ENCODE measurements at places on chromosomes 16 and 17.

DNA sequence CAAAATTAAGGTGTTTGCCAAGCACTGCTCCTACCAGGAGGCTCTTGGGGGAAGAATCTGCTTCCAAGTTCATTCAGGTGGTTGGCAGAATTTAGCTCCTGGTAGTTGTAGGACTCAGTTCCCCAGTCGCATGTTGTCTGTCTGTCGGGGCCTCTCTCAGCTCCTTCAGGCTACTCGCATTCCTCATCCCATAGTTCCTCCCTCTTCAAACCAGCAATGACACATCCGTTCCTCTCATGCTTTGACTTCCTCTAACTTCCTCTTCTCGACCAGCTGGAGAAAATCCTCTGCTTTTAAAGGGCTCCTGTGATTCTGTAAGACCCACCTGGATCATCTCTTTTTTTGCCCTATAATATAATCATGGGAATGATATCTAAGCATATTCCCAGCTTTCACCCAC is 108.1 kb downstream of the PMP22 start:
- DNase-seq, result peak; percentile 19

- no peak for DNase-seq
Observed at GRCh38 chr17:61072648-61073047, 327.0 kb upstream of the TBX2 start.

- no peak for DNase-seq
Observed at GRCh38 chr16:84268291-84269040, 26.2 kb upstream of the WFDC1 start.

DNA sequence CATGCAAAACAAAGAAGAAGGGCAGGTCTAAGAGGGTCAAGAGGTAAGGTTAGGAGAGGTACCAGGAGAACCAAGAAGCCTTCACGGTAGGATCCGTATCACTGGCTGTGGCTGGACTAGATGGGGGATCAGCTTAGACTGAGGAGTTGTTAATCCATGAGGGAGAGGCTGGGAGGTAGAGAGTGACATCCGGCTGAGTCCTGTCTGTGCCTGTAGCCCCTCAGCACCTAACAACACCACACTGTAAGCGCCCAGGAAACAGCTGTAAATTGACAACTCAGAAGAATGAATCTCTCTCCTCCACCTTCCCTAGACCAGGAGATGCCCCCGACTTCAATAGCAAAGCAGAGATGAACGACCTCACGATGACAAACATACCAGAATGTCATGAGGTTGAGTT is 199.4 kb upstream of the RPL38 start:
- DNase-seq, result no peak

GRCh38 chr17:77126519-77126918 is 14.2 kb upstream of the SEC14L1 start:
- DNase-seq, result no peak

DNA sequence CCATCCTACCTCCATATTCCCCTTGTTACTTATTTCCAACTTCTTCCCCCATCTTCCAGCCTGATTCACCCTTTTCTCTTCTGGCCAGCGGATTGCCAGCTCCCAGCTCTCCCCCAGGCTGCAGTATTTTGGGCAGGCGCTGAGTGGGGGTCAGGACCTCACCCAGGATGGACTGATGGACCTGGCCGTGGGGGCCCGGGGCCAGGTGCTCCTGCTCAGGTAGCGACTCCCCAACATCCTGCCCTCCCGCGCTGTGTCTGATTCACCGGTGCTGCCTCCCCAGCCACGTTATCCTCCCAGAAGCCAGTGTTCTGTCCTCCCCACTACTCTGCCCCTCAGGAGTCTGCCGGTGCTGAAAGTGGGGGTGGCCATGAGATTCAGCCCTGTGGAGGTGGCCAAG is 15.4 kb downstream of the COX6A2 start:
- DNase-seq, result no peak

GRCh38 chr16:55760310-55761001 is 72.4 kb downstream of the CES1 start:
- DNase-seq, result no peak

DNA sequence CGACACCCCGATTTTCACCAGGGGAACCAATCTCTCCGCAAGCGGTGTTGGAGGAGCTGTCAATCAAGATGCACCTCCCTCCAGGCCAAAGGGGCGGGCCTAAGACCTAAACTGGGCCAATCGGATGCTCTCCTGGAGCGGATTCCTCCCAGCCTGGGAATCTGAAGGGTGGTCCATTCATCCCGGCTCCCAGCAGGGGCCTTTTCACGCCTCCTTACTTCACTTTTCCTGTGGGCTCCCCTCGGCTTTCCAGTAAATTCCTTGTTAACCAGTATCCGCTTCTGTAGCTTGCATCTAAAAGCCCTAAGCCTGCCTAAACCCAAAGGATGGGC is 17.1 kb downstream of the C16orf74 start:
- no peak for DNase-seq

- no peak for DNase-seq
Observed at GRCh38 chr17:75365009-75365930, 40.2 kb downstream of the GRB2 start.

- DNase-seq, result peak; percentile 12
Observed at GRCh38 chr16:29675811-29676643, 3.0 kb upstream of the QPRT start.

DNA sequence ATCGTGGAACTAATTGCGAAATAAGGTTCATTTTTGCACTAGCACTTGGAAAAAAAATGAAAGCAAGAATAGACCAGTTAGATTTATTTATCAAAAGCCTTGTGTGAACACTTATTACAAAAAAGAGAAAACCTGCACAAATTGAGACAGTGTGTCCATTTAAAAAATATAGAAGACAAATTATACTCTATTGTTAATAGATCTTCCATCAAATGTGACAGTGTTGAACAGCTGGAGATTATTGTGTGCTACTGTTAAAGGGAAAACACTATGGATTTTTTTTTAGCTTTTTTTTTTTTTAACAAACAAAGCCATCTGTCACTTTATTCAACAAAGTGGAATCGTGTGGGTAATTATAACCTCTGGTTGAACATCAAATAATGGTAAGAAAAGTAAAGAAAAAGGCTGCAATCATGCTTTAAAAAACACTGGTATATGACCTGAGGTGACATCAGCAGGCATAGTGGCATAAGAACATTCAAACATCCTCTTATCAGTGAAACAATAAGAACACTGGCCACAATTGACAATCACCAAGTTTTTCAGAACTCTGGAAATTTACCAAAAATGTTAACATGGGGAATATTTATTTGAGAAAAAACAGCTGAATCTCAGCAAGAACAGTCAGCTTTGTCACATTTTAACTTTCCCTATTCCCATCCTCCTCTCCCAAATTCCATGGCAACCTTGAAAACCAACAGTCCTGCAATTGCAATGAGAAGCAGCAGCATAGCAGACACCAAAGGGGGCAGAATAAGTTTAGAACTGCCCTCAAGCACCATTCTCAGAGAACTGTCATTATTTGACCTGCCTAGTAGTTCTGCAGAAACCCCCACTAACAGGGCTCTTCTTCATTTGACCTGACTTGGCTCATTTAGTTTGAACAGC is 442.3 kb upstream of the MON1B start:
- no peak for DNase-seq

DNA sequence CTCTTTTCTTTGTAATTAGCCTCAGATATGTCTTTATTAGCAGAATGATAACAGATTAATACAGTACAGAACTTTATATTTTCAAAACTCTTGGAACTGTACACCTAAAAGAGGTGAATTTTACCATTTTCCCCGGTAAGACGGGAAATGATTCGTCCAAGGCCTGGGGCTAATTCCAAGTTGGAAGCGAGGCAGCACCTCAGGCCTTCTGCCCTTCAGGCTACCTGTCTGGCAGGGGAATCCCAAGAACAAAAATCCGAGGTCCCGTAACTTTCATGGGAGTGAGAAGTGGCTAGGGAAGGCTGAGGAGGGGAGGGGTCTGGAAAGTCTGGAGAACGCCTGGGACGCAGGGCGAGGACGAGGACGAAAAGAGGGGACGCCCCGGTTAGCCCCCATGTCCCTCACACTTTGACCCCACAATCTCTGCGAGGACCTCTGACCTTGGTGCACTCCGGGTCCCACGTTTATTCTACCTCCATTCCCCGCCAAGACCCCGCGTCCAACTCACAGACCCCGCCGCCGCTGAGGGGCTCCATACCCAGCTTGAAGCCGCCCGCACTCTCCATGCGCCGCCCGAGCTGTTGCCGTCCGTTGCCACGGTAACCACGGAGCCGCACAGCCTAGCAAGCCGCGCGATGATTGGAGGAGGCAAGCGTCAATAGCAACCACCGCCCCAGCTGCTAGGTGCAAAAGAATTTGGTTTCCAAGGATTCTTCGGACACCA is at the start of gene HYDIN:
Gene HYDIN, minus strand, starts transcription at position 601 of the 724 bp plus-strand sequence. CDS start 43,827 bp downstream, outside the sequence.
- DNase-seq, result peak; percentile 31

GRCh38 chr17:75361344-75361743 is 44.1 kb downstream of the GRB2 start:
- no peak for DNase-seq

- DNase-seq, result no peak
Observed at GRCh38 chr17:43927060-43927864, 15.0 kb downstream of the PPY start.

GRCh38 chr17:4586043-4586442 is 1.7 kb downstream of the SMTNL2 start:
- DNase-seq, result no peak

GRCh38 chr17:7587420-7588151 is 2.3 kb downstream of the SOX15 start:
- peak; percentile 75 for DNase-seq

DNA sequence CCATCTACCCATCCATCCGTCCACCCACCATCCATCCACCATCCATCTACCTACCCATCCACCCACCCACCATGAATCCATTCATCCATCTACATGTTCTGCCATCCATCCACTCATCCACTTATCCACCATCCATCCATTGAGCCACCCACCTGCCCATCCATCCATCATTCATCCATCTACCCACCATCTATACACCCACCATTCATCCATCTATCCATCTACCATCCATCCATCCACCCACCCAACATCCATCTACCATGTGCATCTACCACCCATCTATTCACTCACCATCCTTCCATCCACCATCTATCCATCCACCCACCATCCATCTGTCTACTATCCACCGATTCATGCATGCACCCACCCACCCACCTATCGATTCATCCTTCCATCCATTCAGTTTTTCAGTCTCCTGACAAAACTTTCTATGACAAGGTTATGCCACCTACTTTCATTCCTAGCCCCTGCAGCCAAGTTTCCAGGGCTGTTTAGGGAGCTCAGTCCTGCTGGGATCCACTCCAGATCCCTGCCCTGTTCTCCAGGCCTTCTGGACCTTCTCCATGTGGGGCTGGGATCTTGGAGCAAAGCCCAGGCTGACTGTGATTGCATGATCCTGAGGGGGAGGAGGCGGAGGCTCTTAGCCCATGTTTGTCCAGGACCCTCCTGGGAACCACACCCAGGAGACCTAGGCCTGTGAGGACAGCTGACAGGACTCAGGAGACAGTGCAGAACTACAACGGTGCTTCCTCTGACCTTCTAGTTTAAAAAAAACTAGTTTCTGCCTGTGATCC is 27.4 kb downstream of the BCO1 start:
- DNase-seq, result no peak

DNA sequence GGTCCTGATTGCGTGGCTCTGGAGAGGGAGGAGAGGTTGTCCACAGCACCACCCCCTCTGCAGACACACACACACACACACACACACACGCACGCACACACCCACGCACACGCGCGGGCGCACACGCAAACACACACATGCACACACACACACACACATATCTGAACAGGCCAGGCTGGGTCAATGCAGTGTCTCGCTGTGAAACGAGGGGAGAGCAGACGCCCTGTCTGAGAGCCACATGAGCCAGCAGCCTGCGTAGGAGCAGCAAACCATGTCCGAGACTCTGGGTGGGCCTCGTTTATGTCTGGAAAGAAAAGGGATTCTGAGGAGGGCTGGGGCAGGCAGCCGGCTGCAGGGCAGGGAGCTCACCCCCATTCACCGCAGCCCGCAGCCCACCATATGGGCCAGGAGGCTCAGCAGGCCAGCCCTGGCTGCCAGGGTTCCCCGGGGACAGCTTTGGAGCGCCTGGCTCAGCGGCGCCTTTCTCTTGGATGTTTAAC is 93.3 kb upstream of the TNRC6C start:
- DNase-seq, result no peak

GRCh38 chr17:28916302-28916934 is 13.5 kb upstream of the DHRS13 start:
- DNase-seq, result peak; percentile 48
